ENCODE measurements at places on chromosomes 3 and 15.

DNA sequence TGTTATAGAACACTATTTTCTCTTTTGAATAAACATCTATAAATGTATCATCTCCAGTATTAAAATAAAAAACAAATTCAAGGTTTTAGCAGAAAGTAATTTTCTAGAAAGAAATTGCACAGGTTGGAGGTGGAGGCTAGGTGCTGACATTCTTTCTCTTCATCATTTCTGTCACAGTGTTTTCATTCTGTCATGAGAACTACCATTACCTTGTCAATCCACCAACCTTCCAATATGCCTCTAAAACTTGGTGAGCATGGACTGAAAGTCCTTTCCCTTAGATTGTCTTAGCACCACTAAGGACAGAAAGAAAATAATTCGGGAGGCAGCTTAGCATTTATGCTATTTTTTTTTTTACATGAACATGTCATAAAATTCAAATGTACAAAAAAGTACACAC lies 596.2 kb upstream of the DPPA4 start:
- DNase-seq = no peak

DNA sequence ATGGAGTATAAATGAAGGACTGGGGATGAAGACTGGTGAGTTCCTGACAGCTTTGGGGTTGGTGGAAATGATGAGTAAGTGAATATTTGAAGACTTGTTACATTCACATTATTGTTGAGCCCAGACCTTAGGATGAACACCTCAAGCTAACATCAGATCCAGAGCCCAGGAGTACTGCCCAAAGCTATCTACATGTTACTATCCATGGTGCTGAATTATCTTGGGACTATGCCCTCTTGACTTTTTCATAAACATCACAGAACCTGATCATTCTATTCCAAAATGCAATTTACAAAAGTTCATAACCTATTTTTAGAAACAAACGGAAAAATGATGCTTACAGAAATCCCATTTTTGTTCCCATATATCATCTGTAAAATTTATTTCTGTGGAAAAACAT lies 613.3 kb downstream of the TUSC7 start:
- no peak for DNase-seq

DNA sequence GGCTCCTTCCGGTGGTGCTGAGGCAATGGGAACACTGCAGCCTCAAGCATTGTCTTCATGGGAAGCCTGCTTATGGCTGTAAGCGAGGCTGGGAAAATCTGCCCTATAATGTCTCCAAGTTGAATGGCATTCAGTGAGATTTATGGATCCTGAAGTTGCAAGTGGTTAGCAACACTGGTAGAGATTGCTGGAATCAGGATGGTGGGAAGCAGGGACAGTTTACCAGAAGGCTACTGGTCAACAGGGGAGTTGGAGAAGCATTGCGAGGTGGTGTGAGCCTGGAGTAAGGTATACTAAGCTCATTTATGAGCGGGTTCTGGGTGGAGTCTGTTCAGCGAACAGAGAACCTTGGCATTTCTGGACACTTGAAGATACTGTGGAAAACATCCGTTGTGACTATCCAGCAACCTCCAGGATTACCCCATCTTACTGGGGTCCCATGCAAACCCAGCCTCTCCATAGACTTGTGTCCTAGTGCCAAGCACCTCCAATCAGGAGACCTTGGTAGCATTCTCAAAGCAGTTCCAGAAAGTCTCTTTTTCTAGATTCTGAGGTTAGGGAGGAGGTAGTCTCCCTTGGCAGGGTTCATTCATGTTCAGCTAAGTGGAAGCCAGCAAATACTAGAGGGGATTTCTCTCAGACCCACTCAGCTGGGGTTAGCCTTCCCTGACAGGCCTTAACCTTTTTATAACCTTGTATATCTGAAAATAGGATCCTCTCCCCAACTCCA lies 7.3 kb downstream of the RPSA start:
- DNase-seq = no peak

DNA sequence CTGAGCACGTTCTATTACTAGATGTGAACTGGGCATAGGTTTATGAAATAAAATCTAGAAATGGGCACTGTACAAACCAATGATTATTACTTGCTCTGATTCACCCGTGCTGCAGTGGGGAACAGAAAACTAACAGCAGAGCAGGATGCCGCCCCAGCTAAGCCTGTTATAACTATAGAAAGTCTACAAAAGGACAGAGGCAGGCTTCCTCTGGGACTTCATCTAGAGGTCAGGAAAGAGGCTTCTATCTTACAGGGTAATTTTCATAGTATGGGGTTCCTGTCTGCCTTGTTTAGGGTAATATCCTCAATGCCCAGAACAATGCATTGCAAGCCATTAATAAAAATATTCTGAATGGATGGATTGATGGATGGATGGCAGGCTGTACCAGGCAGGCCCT lies 177.0 kb upstream of the TBL1XR1 start:
- no peak for DNase-seq

- DNase-seq = no peak
These were observed 180.7 kb upstream of the SYNPR start for GRCh38 chr3:63097396-63097795.

DNA sequence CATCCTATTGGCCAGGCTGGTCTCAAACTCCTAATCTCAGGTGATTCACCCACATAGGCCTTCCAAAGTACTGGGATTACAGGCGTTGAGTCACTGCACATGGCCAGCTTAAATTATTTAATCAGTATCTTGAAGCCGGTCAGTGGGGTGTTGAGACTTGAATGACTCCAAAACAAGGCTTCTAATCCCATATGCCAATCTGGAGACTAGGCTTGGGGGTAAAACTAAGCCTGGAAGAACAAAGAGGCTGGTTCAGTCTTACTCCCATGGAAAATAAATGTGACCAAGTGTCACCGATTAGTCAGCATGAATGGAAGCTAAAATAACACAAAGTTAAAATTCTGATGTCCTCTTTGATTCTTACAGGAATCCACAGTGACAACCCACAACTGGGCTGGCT lies 509.1 kb downstream of the FOXP1 start:
- no peak for DNase-seq

DNA sequence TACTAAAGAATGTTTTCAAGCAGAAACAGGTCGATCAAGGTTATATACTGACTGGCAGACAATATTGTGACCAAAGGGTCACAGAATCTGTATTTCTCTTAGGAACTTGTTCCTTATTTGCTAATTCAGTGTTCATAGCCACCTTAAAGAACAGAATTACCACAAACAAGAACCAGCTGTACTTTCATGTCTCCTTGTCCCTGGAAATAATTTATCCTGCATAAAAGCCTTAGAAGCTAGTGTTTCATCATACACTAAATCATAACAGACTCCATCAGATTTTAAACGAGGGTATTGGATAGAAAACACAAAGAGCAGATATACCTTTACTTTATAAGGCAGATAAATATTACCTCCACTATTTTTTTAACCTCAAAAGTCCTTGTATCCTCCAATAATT lies 6.4 kb downstream of the DNAJC19 start:
- no peak for DNase-seq

DNA sequence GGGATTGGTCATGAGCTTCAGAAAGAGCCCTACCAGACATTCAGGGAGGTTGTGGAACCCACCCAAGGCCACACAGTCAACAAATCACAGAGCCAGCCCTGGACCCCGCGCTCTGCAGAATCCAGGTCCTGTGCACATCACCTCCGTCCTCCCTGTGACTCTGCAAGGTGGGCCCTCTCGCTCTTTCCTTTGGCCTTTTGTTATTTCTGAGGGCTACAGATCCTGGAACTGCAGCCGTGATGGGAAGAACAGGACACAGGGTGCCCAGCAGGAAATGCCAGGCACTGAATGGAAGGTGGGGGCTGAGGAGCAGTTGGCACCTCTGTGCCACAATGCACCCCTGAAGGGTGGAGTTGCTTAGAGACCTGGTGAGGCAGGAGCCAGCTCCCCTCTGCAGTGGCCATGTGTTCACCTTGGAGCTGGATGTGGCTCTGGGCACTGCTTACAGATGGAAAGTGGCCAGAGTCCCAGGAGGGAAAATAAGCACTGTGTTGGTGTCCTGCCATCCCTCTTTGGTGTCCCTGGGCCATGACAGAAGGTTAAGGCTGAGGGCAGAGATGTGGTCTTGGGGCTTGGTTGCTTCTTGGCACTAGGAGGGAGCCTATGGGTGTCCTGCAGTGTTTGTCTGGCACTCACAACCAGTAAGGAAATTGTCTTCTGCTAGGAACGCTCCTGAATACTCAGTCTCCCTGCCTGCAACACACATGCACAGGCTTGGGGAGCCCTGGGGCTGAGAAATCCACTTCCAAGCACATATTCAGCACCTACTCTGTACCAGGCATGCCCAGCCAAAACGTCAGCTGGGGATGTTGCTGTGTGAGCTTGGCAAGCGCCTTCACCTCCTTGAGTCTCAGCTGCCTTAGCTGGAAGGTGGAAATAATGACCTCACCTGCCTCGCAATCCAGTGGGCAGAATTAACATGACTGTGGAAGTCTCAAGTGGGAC lies 98.0 kb upstream of the SLC6A6 start:
- DNase-seq = no peak

DNA sequence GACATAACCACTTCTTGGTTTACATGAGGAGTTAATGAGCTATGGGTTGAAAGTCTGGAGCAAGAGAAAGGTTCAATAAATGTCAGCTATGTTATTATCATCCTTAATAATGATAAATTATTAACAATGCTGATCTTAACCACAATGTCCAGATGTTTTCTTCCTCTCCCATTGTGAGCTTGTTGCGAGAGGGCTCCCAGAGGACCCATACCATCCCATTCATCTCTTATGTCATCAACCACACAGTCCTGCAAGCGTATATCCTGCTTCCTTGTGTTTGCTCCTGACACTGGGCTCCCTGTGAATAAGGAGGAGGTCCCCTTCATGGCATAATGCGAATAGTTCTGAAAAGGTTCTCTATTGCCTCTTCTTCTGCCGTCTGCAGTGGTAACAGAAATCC lies 266.8 kb downstream of the TLE3 start:
- DNase-seq = no peak

GRCh38 chr3:114770874-114771273 lies 376.2 kb downstream of the ZBTB20 start:
- no peak for DNase-seq

- DNase-seq = no peak
These were observed 188.0 kb upstream of the NR2F2 start for GRCh38 chr15:96142498-96142897.

- no peak for DNase-seq
These were observed 167.4 kb upstream of the LPP start for GRCh38 chr3:187986514-187986934.

DNA sequence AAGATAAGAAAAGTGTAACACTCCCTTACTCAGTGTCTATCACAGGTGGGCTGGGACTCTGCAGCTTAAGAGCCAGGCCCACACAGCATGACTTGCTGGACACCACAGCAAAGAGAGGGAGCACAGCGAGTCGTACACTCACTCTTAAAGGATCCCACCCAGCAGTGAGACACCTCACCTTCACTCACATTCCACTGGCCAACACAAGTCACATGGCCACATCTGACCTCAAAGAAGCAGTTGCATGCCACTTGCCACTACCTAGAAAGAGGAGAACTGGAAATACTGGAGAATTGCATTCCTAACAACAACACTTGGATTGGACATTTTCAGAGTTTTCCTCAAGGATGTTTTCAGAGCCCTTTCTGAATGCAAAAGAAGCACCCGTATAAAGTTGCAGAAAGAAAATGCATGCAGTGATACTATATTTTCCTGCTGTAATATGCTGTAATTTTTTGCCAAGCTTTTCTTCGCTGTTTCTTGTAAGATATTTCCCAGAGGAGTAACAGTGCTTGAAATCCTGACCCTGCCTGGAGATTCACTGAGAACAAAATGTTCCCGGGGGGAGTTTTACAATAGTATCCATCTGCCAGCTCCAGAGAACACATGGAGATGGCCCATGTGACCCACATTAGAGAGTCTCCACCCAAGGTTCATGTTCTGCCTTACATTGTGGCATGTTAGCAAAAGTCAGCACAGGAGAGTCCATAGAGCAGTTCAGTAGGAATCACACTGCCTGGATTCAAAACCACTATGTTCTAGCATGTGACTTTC lies 42.2 kb downstream of the TRIM42 start:
- no peak for DNase-seq

DNA sequence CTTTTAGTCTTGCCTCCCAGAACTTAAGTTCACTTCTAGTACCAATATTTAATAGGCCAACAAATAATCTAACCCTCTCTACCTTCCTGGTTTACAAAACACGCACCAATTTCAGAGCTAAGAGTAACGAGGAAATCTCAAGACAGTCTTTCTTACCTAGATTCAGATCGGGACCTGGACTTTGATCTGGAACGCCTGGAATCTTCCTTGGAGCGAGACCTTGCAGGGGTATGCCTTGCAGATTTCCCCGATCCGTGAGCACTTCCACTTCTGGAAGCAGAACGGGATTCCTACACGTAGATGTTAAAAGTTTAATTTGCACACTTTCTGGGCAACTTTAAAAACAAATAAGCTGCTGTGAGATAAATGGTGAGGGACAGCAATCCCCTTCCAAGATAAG lies 11.4 kb downstream of the TRA2B start:
- DNase-seq = no peak

DNA sequence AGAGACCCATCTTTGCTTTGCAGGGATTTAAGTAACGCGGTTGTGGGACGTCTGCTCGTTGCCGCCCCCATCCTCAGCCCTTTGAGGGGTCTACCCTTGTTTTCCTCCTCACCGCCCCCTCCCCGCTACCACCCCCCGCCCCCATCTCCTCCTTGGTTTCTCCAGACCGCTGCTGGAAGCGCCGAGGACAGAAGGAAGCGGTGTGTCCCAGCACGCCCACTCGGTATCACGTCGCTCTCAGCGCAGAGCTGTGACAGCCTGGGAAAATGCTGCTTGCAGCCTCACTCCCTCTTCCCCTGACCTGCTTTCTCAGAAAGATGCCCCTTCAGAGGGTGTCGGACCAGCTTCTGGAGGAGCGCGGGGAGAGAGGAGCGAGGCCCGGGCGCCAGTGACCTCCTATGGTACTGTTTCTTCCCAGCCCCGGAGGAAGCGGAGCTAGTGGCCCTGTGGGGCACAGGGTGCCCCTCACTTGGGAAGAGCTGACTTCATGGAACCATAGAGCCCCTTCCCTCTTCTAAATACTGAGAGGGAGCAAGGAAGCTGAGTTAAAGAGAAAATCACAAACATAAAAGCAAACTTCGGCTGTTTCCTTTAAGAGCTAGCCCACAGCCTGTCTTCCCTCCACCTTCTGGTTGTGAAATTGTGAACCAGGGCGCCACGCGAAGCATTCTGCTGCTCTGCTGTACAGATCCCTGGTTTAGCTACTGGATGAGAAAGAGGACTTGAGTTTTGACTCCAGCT lies 698 bp downstream of the IL1RAP start:
- peak; percentile 17 for DNase-seq

DNA sequence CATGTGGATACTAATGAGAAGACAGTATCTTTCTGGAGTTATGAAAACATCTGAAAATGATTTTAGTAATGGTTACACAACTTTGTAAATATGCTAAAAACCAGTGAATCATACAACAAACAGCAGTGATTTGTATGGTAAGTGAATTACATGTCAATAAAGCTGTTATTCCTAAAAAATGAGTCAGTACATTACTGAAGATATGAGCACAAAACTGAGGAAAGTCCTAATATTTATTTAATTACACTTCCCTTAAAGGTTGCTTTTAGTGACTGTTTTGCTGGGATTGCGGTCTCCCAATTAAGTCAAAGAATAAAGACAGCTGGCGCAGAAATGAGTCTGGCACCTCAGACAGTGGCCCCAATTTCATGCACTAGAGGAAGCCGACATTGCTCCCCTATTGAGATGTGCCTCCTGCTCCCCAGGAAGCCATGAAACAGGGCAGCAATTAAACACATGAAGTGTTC lies 50.9 kb upstream of the FSIP1 start:
- DNase-seq = no peak
